Neuronal stem cell (in vitro differentiated cells): ENCODE measurements at places on chromosomes 16 and 17.

GRCh38 chr17:66234611-66235010 lies 5.4 kb upstream of the APOH start:
- no peak for DNase-seq

DNA sequence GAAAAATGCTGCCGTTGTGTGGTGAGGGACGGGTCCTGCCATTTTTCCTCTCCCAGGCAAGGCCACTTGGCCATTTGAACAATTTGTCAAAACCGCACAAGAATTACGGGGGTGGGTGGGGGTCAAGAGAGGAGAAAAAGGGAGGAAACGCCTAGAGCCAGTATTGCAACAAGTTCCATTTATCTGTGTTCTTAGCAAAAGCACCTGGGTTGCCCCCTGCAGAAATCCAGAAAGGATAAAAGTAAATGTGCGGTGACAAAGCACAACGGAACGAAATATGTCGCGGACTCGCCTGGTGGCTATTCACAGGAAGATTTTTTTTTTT lies 209.4 kb downstream of the ZFHX3 start:
- DNase-seq = no peak

DNA sequence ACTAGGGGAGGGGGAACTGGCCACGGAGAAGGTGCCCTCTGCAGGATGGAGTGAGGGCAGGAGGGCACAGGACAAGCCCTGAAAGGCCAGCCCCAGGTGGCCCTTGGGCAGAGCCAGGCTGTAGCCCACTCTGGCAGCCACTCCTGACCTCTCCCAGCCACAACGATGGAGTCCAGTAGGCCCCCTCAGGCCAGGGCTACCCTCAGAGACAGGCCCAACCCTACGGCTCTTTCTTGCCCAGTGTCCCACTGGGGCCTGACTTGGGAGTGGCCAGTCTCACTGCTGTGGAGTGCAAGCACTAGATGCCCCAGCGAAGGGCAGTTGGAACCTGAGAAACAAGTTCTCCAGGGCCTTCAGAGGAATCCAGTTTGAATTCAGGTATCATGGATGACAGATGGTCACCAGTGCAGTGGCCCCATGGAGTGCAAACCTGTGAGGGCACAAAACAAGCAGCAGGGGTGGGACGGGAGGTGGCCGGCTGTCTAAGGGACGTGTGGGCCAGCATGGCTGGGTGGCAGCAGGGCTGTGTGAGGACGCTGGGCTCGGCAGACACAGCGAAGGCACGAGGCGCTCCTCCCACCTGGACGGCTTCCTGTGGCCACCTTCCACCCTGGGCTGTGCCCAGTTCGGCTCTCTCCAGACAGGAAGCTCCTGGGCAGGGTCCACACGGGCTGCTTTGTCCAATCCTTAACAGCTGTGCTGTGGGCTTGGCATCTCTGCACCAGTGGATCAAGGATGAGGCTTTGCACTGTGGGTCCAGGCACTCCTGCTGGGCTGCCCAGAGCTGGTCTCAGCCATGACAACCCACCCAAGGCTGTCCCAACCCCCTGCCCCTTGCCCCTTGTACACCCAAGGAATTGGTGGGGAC lies 72.1 kb downstream of the AMFR start:
- DNase-seq = no peak

GRCh38 chr17:81393684-81394376 lies 1.4 kb upstream of the BAHCC1 start:
- DNase-seq = peak; percentile 100

- no peak for DNase-seq
Measured at GRCh38 chr16:79045191-79045590, 555.3 kb downstream of the MAF start.

DNA sequence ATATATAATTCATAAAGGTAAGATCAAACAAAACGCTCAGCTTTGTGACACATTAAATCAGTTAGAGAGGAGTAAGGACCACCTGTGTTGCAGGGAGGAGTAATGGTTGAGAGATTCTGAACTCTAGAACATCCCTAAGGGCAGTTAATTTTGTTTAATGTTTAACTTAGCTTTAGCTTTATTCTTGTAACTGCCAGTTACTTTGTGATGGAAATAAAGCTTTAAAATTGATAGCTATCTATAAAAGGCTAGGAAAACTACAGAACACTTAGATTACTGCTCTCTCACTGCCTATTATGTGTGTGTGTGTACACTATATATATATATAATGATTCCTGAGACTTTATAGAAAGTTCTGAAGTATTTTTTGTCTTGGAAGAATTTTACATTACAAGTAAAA lies 37.8 kb downstream of the PTRH2 start:
- DNase-seq = no peak

- no peak for DNase-seq
Measured at GRCh38 chr16:22369221-22369811, 5.1 kb downstream of the CDR2 start.

- DNase-seq = no peak
Measured at GRCh38 chr16:20762404-20763123, 1.2 kb upstream of the ACSM3 start.

DNA sequence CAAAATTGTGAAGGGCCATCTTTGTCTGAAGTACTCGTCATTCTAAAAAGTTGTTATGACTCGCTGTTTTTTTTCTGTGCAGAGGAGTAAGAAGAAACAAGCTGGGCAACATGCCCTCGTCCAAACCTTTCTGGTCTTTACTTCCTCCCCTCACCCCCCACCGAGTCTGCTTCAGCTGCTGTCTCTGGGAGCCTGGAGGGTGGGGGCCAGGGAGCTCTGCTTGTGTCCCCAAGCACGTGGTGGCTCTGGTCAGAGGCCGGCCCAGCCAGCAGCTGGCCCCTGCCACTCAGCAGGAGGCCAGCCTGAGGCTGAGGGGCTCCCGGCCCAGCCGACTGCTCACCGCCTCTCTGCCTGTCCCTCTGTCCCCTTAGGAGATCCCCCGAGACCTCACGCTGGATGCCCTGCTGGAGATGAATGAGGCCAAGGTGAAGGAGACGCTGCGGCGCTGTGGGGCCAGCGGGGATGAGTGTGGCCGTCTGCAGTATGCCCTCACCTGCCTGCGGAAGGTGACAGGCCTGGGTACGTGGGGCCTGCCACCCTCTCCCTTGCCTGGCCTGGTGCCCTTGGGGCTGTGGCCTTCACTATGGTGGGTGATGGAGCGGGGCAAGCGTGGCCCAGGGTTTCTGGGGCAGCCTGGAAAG lies 53.7 kb upstream of the LGALS9 start:
- no peak for DNase-seq

DNA sequence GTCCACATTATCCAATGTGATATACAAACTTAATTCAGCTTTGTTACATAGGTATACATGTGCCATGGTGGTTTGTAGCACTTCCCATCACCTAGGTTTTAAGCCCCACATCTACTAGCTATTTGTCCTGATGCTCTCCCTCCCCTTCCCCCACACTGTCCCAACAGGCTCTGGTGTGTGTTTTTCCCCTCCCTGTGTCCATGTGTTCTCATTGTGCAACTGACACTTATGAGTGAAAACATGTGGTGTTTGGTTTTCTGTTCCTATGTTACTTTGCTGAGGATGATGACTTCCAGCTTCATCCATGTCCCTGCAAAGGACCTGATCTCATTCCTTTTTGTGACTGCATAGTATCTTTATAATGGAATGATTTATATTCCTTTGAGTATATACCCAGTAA lies 196.7 kb downstream of the CDH11 start:
- DNase-seq = no peak

GRCh38 chr16:31248344-31248743 lies 11.4 kb upstream of the ITGAM start:
- DNase-seq = no peak

DNA sequence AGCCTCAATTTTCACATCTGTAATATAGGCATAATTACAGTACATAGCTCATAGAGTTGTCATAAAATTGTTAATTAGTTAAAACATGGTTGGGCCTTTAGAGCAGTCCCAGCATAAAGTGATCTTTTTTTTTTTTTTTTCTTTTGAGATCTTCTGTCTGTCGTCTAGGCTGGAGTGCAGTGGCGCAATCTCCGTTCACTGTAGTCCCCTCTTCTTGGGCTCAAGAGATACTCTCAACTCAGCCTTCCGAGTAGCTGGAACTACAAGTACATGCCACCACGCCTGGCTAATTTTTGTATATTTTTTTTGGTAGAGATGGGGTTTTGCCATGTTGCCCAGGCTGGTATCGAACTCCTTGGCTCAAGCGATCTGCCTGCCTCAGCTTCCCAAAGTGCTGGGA lies 31.0 kb downstream of the RND2 start:
- no peak for DNase-seq

- no peak for DNase-seq
Measured at GRCh38 chr16:56532714-56533113, 12.9 kb upstream of the BBS2 start.

DNA sequence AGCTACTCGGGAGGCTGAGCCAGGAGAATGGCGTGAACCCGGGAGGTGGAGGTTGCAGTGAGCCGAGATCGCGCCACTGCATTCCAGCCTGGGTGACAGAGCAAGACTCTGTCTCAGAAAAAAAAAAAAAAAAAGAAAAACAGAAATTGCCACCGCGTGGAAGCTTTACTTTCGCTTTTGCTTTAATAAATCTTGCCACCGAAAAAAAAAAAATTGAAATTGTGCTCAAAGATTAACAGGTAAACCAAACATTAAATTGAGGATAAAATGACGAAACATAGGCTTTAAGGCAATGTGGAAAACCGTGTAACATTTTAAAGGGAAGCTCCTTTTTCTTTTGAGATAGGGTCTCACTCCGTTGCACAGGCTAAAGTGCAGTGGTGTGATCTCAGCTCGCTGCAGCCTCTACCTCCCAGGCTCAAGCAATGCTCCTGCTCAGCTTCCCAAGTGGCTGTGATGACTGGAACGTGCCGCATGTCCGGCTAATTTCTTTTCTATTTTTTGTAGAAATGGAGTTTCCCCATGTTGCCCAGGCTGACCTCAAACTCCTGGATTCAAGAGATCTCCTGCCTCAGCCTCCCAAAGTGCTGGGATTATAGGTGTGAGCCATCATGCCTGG lies 40.1 kb downstream of the ZNF276 start:
- no peak for DNase-seq

- no peak for DNase-seq
Measured at GRCh38 chr16:58009856-58010416, 8.7 kb downstream of the USB1 start.

GRCh38 chr17:31431098-31431851 lies 39.8 kb downstream of the RAB11FIP4 start:
- no peak for DNase-seq

- no peak for DNase-seq
Measured at GRCh38 chr17:18331879-18332278, 16.8 kb downstream of the SMCR8 start.

DNA sequence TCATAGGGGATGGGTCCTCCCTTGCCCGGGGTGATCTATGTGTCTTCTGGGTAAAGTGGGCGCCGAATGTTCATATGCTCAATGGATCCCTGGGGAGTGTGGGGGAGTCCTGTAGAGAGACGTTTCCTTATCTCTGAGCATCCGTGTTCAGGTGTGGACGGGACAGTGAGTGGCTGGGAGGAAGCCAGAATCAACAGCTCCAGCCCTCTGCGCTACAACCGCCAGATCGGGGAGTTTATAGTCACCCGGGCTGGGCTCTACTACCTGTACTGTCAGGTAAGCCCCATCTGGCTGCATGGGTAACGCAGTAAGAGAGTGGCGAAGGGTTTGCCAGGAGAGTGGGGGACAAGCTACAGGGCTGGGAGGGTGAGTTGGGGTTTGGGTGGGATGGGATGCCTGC lies 1.9 kb upstream of the TNFSF13 start:
- no peak for DNase-seq

DNA sequence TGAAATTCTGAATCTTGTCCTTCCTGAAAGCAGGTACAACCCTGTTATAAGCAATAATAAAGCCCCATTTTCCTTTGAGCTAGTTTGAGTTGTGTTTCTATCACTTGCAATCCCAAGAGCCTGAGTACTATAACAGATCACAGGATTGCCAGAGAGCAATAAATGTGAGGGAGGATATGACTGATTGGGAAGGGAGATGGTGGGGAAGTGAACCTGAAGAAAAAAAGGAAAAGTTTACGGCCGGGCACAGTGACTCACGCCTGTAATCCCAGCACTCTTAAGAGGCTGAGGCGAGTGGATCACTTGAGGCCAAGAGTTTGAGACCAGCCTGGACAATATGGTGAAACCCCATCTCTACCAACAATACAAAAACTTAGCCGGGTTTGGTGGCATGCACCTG lies 80.4 kb downstream of the COX10 start:
- DNase-seq = no peak

DNA sequence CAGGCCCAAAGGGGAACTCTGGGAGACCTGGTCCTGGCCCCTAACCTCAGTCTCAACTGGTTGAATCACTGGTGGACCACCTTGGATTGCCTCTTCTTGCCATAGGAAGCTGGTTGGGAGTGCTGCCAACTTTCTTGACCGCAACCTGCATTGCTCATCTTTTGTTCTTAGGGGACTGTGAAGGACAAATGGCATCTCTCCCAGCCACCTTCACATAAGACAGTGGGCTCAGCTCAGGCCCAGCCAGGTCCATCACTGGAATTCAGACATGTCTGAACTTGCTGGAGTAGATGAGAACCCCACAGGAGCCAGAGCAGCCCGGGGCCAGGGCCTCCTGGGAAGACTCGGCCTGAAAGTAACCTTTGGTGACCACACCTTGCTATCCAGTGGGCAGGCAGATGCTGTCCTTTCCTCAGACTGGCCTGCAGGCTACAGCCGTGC lies 18.8 kb downstream of the ADORA2B start:
- DNase-seq = no peak

DNA sequence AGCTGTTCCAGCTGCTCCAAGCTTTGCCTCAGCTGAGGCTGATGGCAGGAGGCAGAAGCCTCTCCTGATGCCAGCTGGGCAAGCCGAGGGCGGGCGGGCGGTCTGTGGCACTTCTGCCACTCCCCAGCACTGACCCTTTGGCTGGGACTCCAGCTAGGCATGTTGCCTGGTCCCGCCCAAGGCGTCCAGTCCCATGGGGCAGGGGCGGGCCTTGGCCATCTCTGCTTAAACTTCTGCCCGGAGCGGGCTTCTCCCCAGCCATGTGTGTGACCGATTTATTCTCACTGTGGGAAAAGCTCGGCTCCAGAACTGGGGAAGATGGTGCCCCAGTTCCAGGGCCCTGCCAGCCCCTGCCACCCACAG lies 349.1 kb downstream of the SEC14L1 start:
- no peak for DNase-seq

- DNase-seq = no peak
Measured at GRCh38 chr17:17698869-17699351, 17.7 kb downstream of the RAI1 start.

- no peak for DNase-seq
Measured at GRCh38 chr17:28334171-28334570, 1.1 kb downstream of the IFT20 start.

DNA sequence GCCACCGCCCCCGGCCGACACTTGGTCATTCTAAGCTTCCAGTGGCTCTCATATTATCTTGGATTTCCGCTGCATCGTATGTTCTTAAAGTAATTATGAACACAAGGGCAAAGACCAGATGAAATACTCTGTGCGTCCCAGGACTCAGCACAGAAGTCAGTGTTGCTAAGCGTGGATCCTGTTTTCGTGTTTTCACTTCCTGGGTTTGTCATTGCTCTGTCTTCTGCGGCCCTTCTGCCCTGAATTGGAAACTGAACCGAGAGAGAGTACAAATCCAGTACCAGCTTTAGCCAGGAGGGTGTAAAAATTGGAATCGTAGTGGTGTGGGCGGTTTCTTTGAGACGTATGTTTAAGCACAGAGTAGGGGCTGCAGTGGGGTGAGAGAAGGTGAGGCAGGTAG lies 32.7 kb downstream of the DBNDD1 start:
- DNase-seq = no peak

- no peak for DNase-seq
Measured at GRCh38 chr16:2179107-2179501, 17.3 kb downstream of the CASKIN1 start.
